AG04450 (cell line): ENCODE measurements at places on chromosomes 5 and 9. TPM values are rescaled to one million over a fixed set of nuclear protein-coding genes. Genes with fewer than 3 reads are reported as not detected.

Gene FSTL4
- polyA plus RNA-seq, result 0.11 and 0.20 TPM in 2 replicates

Gene HMMR
- polyA plus RNA-seq, result 6.3 and 12.5 TPM in 2 replicates

Gene GLRA1
- not detected in 2 replicates for polyA plus RNA-seq

Gene PCDHA9
- 0.02 TPM in 1 of 2 replicates, not detected in the other for polyA plus RNA-seq

Gene HTR4
- polyA plus RNA-seq, result not detected in 2 replicates

Gene PDCD1LG2
- polyA plus RNA-seq, result 31.5 TPM in 2 replicates

Gene ITGA2
- polyA plus RNA-seq, result 58.2 and 71.9 TPM in 2 replicates

Gene GPX8
- 234 and 317 TPM in 2 replicates for polyA plus RNA-seq
